ENCODE measurements at places on chromosomes 6 and 20.
A peak's percentile ranks its signal among the peaks of the same experiment; 100 is the strongest.

GRCh38 chr6:43990627-43991619 is 136.3 kb downstream of the MRPL14 start:
- DNase-seq: peak; percentile 95

- no peak for DNase-seq
These were observed 545.8 kb upstream of the CITED2 start for GRCh38 chr6:139920027-139920775.

DNA sequence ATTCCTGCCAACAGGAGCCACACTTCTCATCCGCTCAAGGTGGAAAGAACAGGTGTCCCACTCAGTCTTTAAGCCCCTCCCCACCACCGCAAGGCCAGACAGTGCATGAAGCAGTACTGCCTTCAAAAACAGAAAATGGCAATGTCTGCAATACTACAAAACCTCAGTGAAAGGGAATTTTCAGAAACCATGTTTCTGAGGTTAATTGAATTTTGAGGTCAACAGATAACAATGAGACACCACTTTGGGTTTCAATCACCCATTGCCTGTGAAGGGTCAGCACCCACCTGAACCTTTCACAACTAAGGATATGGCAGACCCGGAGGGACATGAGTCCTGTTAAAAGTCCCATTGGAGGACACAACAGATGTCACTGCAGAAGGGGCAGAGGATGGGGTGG is 13.0 kb downstream of the ZC3H12D start:
- no peak for DNase-seq

GRCh38 chr6:89482126-89482525 is 49.2 kb downstream of the ANKRD6 start:
- DNase-seq: no peak

DNA sequence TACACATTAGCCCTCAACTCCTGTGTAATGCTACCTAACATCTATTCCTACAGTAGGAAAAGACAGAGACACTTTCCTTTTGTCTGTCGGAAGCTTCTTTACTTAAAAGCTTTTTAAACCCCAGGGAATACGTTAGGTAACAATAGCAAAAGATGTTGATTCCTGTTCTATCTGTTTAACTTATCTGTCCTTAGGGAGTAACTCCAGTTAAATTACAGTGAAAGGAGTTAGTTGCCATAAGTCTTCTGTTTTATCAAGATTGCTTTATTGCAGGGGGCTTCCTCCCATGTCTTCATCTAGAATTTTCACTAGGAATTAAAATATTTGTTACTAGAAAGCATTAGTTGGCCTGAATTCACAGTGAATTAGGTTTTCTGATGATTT is 26.2 kb downstream of the TOP1 start:
- no peak for DNase-seq

DNA sequence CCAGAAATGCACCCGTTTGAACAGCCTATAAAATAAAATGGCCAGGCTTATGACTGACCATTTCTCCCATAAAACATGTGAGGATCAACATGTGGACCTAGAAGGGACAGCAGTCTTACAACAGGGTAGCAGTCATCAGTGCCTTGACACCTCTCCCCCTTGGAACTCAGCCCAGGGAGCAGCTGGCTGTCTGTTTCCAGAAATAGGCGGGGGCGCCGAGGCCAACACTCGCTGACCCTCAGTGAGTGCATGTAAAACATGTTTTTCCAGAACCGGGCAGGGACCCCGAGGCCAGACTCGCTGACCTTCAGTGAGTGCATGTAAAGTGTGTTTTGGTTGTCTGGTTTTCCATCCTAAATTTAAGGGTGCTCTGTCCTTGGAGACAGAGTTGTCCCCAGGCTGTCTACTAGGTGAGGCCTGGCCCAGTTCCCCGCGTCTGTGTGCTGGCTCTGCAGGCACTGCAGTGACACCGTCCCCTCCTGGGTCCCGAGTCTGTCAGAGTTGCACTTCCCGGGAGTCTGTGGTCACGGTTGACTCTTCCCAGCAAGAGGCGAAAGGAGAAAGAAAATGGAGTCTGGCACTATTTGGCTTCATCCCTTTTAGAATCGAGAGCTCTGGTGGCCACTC is 19.8 kb upstream of the ADRM1 start:
- no peak for DNase-seq

DNA sequence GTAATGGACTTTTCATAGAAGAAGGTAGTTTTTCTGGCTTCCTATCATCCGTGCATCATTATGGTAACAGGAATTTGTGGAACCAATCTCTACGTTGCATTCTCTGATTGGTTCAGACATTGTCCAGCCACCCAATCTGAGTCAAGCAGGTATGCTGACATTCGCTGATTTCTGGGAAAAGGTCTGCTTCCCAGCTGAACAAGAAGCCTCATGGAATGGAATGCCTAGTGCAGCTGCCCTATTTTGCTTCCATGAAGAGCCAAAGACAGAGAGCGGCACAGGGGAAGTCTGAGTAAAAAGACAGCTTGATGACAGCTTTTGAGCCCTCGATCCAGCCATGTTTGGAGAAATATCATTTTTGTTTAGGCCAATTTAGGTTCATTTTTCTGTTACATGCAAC is 38.5 kb upstream of the TXLNB start:
- DNase-seq: no peak

DNA sequence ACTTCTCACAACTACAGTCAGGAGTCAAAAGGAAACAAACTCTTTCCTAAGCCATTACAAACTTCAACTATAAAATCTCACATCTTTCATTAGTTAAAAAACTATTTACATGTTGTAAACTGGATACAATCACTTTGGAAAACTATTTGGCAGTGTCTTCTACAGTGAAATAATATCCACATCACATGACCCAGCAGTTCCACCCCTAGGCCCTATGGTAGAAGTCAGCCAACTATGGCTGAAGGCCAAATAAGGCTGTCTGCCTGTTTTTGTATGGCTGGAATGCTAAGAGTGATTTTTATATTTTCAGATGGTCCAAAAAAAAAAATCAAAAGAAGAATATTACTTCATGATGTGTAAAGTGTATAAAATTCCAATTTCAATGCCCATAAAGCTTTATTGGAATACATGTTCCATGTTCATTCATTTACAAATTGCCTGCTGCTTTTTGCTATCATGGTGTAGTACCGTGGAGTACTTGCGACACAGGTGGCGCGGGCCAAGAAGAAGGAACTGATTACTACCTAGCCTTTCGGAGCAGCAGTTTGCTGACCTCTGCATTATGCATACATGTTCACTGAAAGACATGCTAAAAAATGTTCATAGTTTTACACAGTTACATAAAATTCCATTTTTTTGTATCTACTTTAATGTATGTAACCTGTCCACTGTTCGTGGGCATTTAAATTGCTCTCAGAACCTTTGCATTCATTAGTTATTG is 129.0 kb downstream of the KIF16B start:
- no peak for DNase-seq

GRCh38 chr6:128368213-128368944 is 152.0 kb downstream of the PTPRK start:
- no peak for DNase-seq

- no peak for DNase-seq
These were observed 255.4 kb downstream of the TSHZ2 start for GRCh38 chr20:53227523-53227922.

DNA sequence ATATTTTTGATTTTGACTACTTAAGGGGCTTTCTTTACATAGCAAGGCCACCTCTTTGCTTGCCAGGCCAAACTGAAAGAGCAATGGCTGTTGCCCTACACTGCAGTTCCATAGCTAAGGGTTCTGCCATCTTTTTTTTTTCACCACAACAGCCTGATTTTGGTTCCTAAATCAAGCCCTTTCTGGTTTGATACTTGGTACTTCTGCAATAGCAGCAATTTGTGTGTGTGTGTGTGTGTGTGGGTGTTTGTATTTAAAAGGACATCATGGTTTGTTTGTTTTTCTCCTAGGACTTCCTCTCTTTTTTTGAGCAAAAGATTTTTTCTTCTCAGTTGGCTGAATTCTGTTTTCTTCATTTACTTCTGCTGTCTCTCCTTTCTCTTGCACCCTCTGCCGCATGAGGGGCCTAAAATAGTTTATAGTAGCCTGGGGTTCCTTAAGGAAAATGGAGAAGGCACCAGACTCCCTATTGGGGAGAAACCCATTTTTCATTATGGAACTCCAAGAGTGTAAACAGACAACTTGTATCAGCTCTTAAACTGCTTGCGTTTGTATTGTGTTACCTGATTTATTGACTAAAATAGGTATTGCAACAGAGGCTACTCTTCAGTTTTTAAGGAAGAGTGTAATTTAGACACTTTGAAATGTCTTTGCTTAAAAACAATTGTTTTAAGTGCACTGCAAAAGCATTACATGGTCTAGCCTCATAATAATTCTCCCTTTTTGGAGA is 12.2 kb upstream of the GCLC start:
- DNase-seq: no peak

GRCh38 chr20:32823078-32823477 is 3.3 kb downstream of the MAPRE1 start:
- DNase-seq: no peak

Data from brain pericyte (primary cell).